Activated CD4-positive, alpha-beta T cell treated with anti-CD3 and anti-CD28 coated beads, Interleukin-2, amount 50 U/mL, for 1 hour (primary cell): ENCODE measurements at places on chromosomes 11 and 22.

GRCh38 chr11:62430425-62430824 is 11.6 kb downstream of the SCGB1A1 start:
- no peak for DNase-seq

DNA sequence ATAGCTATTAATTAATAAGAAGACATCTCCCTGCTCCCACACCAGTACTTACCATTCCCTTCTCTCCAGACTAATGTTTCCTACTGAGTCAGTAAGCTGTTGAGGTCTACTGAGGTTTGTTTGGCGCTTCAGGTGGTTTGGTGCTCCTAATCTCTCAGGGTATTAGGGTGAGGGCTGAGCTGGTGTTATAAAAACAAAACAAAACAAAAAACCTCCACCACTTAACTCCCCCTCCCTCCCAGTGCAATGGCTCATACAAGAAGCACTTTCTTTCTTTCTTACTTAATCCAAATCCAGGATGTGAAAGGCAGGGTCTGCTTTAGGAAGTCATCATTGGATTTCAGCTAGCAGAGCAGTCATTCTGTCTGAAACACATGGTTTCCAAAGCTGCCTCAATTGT is 15.3 kb downstream of the CSTPP1 start:
- no peak for DNase-seq

DNA sequence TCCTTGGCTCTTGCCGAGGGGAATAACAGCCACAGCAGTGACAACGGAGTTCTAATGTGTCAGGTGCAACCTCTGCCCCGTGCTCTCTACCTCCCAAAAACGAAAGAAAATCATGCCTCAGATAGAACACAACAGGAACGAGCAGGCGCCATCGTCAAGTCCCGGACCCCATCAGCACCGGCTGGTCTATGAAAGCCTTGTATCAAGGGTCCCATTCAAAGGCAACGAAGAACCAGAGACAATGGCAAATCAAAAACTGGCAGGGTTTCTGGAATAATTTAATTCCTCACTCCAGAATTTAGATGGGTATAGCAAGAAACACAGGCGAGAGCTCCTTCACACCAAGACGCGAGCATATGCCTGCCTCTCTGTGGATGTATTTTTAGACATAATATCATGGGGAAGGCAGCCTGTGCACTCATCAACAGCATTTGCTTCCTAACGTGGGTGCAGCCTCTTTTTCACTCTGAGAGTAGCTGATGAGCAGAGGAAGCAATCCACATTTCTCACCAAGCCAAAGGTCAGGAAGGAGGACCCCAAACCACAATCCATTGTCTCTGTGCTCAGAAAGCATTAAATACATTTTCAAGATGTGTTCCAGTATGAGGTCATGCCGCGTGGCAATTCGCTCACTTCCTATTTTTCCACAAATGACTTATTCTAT is 193.4 kb upstream of the BLID start:
- DNase-seq, result no peak

GRCh38 chr22:38869663-38870062 is 2.4 kb downstream of the CBX6 start:
- DNase-seq, result no peak

GRCh38 chr11:5293028-5293427 is 8.7 kb downstream of the OR51B4 start:
- DNase-seq, result no peak
